NCI-H82 (cell line): ENCODE measurements at places on chromosomes 3 and 15.
A peak's percentile ranks its signal among the peaks of the same experiment; 100 is the strongest.

DNA sequence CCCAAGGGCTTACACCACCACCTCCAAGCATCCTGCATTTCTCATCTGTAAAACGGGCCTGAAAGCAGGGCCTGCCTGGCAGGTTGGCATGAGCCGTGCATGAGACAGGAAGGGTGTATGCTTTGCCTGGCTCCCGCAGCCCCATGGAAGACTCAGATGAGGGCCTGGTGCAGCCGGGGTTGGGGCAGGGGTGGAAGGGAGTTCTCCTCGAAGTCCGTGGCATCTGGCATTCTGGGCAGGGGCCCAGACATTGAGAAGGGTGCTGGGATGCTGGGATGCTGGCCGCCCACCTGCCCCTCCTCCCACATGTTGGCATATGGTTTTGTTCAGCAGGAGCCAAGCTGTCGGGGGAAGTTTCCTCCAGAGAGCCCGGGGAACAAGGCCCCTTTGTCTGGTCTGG lies 13.0 kb upstream of the FBLN2 start:
- no peak for DNase-seq

DNA sequence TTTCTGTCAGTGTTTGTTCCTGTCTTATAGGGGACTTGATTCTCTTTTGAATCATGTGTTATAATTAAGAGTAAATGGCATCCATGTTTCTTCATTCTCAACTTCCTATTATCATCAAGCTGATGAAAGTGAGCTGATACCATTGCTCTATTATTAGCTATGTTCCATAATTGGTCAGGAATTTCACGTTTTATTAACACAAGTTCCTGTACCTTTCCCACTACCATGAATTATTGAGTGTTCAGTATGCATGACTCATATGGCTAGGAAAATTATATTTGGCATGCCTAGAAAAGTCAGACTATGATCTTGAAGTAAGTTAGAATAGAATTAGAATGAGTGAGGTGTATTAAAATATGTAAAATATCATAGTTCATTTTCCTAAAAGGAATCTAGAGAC lies 278.9 kb upstream of the LRRC3B start:
- DNase-seq = no peak

DNA sequence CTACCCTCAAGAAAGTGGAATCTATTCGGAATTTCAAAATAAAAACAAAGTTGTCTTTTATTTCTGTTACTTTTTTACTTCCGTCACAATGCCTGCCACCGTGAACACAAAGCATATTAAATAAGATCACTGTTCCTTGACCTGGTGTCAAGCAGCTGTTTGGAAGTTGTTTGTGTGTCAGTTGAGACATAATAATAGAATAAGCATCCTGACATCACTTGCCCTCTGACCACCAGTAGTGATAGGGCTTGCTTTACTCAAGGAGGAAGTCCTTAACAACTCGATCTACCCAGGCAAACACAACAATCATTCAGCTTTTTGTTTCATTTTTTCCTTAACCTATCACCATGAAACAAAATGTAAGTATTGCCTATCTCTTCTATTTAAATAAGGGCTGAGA lies 454.4 kb upstream of the RASGRP1 start:
- no peak for DNase-seq

GRCh38 chr15:77634266-77634962 lies 1.7 kb upstream of the LINGO1 start:
- DNase-seq = peak; percentile 89

GRCh38 chr15:29538044-29538443 lies 268.4 kb upstream of the NSMCE3 start:
- DNase-seq = no peak
